AML-193 (cell line): ENCODE measurements at places on chromosomes 13 and 19.

GRCh38 chr13:92044351-92044750 lies 645.9 kb downstream of the GPC5 start:
- no peak for DNase-seq

DNA sequence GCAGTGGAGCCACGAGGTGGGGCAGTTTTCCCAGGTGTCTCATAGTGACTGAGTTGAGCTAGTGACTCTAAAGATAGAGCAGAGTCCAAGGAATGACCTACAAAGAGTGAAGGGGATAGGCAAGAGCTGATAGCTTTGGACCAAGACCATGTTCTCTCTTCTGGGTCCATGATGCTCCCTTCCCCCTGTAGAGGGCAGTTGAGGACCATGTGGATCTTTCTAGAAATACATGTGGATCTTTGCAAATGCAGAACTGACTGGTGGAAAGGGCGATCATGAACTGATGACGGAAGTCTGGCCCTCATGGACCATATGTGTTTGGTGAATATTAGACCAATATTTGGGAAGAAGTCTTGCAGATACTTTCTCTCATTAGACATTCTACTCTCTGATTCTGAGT lies 6.9 kb downstream of the PSG1 start:
- DNase-seq = no peak

DNA sequence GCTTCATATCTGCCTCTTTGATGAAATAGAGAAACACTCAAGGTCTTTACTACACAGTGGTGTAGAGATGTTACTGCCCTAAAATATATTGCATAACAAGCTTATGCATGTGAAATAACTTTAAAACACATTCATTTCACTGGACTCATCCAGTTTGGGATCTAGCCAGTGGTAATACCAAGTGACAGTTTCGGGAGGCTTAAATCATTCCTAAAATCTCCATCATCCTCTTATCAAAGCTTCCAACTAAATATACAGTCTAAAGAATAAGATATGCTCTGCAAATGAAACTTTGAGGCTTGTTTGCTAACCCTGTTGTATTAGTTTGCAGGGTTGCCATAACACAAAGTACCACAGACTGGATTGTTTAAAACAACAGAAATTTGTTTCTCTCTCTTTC lies 52.8 kb downstream of the THSD1 start:
- no peak for DNase-seq

- no peak for DNase-seq
Measured at GRCh38 chr13:101869553-101869952, 417.1 kb downstream of the ITGBL1 start.

GRCh38 chr19:55176076-55176475 lies 4.0 kb downstream of the SYT5 start:
- no peak for DNase-seq

DNA sequence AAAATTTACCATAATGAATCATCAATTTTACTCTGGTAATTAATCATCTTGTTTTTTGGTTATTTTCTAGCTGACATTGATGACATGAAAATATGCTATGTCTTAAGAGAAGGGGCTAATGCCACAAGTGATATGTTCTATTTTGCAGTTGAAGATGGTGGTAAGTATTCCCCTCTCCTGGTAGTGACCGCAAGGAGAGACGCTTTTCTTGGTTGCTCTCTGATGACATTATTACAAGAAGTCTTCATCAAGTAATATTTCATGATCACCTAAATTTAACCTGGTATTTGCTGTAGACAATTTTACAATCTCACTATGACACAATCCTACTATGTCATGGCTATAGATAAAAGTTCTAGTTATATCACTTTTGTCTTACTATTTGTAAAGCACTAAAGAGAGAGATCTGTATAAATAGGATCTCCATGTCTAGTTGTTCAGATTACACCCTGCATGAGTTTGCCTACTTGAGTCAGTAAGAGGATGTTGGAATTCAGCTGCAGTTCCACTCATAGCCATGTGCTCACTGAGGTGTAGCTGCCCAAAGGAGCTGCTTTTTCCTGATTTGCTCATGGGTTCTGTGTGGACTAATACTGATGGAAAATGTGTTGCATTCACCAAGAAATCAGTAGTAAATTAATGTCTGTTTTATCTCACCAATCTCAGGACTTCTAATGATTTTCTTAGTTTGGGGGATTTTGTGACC lies 10.9 kb downstream of the FREM2 start:
- DNase-seq = no peak

DNA sequence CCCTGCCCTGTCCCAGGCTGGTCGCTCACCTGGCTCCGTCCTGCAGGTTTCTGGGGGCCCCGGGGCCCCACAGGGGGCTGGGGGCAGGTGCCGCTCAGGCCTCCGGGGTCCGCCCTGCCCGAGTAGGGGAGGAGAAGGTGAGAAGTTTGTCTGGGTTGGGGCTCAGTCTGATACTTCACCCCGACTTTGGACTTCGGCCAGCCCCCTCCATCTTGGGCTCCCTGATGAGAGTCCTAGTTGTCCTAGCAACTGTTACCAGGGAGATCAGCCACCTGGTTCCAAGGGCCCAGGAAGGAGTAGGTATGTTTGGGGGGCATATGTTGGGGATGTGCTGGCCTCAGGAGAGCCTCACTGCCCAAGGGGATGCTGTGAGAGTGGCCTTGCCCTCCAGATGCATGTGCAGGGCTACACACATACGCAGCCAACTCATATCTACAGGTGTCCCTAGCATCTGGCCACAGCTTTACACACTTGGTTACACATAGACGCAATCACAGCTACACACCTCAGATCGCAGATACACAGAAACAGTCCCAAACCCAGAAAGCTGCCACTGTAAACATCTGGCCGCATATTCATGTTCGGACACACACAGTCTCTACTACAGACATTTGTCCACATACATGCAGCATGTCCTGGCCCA lies 3.4 kb downstream of the NUMBL start:
- DNase-seq = no peak

- no peak for DNase-seq
Measured at GRCh38 chr13:46265292-46265691, 53.6 kb downstream of the LRRC63 start.

DNA sequence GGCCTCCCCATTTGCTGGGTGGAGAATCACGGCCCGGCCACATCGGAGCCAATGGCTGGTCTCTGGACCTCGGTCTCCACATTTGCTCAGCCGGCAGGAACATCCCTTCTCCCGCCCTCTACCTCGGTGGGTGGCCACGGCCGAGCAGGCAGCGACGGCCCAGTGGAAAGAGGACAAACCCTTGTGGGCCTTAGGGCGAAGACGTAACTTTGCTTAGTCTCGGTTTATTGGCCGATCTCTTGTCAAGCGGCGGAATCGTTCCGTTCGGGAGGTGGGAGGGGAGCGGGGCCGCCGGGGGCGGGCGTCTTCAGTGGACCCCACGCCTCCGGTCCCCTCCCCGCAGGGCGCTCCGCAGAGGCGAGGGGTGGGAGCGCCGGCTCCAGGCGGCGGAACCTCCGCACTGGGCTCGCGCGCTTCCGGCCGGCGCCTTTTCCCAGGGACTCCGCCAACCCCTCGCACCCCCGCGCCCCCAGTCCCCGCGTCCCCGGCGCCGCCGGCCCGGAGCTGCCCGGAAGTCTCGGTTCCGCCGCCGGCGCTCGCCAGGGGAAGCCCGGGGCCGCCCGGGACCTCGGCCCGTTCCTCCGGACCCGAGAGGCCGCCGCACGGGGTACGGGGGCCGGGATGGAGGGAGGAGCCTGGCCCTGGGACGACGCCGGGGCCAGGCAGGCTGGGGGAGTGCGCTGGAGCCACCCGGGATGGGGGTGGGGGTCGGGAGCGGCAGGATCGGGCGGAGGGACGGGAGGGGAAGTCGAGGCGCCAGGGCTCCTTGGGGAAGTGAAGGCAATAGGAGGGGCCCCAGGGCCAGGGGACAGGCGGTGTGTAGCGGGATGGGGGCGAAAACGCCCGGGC lies at the start of gene ZNF580:
TSS of gene ZNF580 (plus strand) at position 426 of the 849 bp plus-strand sequence. CDS start 1,507 bp downstream, outside the sequence.
- peak; percentile 31 for DNase-seq

GRCh38 chr13:25502551-25502950 lies 130.8 kb downstream of the ATP8A2 start:
- DNase-seq = no peak

DNA sequence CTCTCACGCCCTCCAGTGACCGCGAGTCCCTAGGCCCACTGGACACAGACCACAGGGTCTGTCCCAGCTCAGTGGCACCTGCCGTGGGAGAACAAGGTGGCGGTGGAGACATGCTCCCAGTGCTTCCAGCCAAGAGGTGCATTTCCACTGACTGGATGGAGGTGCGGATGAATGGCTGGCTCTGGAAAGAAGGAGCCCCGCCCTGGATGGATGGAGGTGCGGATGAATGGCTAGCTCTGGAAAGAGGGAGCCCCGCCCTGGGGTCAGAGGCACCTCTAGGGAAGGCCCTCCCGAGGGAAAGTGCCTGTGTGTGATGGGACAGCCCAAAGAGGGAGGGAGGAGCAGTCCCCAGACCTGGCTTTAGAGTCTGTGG lies 32.0 kb downstream of the NAXD start:
- no peak for DNase-seq

GRCh38 chr13:95154413-95154886 lies 146.8 kb downstream of the ABCC4 start:
- no peak for DNase-seq

GRCh38 chr19:611481-611868 lies 21.8 kb downstream of the HCN2 start:
- no peak for DNase-seq

DNA sequence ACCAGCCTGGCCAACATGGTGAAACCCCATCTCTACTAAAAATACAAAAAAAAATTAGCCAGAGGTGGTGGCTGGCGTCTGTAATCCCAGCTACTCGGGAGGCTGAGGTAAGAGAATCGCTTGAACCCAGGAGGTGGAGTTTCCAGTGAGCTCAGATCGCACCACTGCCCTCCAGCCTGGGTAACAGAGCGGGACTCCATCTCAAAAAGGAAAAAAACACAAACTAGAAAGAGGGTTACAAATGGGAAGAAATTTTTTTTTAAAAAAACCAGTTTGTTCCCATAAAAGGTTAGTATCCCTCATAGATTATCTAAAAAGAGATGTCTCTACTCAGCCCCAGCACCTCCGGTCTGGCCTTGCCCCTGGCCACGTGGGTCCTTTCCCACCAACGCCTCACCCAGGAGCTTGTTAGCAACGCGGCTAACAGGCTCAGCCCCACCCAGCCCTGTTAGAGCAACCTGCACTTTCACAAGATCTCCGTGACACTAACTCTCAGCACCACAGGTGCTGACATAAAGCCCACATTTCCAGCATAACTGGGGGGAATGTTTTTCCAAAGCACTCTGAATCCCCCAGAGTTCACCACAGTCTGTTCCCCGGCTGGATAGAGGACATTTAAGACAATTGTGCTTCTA lies 4.3 kb downstream of the DMKN start:
- DNase-seq = no peak

GRCh38 chr19:14786421-14786851 lies 8.1 kb upstream of the ADGRE2 start:
- DNase-seq = no peak

DNA sequence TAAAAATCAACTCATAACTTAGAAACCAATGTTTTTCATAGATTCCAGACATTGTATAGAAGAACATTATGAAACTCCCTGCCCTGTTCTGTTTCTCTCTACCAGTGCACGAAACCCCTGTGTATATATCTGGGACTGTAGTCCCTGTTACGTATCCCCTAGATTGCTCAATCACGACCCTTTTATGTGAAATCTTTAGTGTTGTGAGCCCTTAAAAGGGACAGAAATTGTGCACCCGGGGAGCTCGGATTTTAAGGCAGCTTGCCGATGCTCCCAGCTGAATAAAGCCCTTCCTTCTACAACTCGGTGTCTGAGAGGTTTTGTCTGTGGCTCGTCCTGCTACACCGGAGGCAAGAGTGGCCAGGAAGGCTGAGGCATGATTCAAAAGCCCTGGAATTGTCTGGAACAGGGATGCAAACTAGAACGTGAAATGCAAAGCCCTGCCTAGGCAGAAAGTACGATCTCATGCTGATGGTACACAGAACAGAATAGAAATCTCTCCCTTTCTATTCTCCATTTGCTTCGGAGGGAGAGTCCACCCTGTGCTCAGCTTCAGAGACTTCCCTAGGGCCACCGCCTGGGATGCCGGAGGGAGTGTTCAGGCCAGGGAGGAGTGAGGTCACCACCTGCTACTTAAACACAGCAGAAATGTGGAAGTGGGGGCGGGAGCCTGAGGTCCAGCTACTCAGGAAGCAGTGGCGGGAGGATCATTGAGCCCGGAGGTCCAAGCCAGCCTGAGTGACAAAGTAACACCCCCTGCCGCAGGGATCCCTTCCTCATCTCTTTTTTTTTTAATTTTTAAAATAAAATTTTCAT lies 758 bp upstream of the ZNF888 start:
- peak; percentile 70 for DNase-seq

DNA sequence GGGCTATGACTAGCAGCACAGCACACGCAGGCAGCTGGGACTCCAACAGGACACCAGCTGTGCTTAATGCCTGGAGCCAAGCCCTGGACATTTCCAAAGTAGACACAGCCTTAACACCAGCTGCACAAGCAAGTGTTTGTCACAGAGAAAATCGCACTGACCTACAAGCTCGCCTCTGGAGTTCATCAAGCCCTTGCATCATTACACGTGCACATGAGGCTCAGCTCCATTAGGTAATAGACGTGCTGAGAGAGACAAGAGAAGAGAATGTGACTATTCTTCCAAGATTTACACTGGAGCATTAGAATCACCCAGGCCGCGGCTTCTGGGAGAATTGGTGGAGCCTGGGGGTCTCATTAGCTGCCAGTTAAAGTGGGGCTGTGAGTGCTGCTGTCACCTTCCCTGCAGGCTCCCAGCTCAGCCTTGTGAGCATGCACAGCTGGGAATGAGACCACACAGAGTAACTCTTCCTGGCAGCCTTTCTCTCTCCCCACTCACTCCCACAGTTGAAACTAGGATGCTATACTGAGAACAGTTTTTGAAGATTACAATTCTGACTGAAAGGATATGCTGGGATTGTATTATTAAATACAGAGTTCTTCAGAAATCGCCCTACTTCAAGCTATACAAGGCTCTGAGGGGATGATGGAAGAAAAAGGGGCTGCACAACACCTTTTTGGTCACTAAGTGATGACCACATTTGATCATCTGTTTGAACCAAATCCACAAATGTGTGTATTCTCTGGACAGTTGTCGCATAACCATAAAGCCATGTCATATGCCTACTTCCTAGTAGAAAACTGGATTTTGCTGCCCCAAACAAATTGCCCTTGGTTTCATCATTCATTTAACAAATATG lies 10.5 kb downstream of the STOML3 start:
- DNase-seq = no peak

DNA sequence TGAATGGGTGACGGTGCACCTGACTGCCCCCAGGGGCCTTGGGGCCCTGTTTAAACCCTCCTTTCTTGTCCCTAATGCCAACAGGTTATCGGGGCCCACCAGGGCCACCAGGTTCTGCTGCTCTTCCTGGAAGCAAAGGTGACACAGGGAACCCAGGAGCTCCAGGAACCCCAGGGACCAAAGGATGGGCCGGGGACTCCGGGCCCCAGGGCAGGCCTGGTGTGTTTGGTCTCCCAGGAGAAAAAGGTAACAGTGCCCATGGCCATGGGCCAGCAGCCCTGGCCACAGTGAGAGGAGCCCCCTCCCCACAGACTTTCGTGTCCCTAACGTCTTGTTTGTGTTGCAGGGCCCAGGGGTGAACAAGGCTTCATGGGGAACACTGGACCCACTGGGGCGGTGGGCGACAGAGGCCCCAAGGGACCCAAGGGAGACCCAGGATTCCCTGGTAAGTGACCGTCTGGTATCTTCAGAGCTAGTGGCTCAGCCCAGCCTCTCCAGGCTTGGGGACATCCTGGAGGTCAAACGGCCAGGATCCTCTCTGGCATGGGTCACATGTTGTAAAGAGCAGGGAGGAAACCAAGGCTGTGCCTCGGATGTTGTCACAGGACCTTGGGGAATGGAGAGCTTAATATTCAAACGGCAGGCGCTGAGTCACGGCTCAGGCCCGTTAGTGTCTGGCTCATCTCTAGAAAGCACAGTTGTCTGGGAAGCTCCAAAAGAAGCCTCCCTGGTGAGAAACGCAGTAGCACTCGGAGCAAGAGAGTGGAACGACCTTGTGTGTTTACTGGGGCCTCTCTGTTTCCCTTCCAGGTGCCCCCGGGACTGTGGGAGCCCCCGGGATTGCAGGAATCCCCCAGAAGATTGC lies 58.3 kb downstream of the RAB20 start:
- no peak for DNase-seq
